Tibial artery (tissue), 4 donors: ENCODE measurements at places on chromosomes 12 and 14.
A peak's percentile ranks its signal among the peaks of the same experiment; 100 is the strongest.

DNA sequence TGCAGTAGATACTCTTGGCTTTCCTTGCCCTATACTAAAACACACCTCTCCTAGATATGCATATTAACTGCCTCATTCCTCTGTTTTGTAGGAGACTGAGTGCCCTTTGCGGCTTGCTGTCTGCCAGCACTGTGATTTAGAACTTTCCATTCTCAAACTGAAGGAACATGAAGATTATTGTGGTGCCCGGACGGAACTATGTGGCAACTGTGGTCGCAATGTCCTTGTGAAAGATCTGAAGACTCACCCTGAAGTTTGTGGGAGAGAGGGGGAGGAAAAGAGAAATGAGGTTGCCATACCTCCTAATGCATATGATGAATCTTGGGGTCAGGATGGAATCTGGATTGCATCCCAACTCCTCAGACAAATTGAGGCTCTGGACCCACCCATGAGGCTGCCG is 15.4 kb downstream of the TRAFD1 start:
- DNase-seq, result no peak

- no peak for DNase-seq
Measured at GRCh38 chr12:47088021-47088944, 8.5 kb upstream of the AMIGO2 start.

DNA sequence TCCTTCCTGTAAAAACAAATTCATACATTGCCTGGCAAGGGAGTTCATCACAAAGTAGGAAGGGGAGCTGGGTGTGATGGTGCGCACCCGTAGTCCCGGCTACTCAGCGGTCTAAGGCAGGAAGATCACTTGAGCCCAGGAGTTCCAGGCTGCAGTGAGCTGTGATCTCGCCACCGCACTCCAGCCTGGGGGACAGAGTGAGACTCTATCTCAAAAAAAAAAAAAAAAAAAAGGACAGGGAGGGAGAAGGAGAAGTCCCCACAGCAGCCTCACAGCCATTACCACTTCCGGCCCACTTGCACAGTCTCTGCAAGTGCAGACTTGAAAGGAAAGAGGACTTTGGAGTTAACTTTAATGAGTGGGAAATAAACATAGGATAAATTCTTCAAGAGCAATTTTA is 121.0 kb downstream of the FBXL14 start:
- DNase-seq, result no peak

- no peak for DNase-seq
Measured at GRCh38 chr12:76942267-76942666, 63.4 kb upstream of the CSRP2 start.

GRCh38 chr12:124442281-124442680 is 125.1 kb downstream of the NCOR2 start:
- DNase-seq, result peak; percentile 63

- no peak for DNase-seq
Measured at GRCh38 chr14:91693346-91693745, 38.5 kb downstream of the CATSPERB start.

- peak; percentile 66 for DNase-seq
Measured at GRCh38 chr14:105317546-105317945, 3.0 kb downstream of the PACS2 start.

- no peak for DNase-seq
Measured at GRCh38 chr12:118402251-118402650, 25.9 kb downstream of the SUDS3 start.

- DNase-seq, result no peak
Measured at GRCh38 chr14:40525314-40525713, 1081.4 kb upstream of the LRFN5 start.

DNA sequence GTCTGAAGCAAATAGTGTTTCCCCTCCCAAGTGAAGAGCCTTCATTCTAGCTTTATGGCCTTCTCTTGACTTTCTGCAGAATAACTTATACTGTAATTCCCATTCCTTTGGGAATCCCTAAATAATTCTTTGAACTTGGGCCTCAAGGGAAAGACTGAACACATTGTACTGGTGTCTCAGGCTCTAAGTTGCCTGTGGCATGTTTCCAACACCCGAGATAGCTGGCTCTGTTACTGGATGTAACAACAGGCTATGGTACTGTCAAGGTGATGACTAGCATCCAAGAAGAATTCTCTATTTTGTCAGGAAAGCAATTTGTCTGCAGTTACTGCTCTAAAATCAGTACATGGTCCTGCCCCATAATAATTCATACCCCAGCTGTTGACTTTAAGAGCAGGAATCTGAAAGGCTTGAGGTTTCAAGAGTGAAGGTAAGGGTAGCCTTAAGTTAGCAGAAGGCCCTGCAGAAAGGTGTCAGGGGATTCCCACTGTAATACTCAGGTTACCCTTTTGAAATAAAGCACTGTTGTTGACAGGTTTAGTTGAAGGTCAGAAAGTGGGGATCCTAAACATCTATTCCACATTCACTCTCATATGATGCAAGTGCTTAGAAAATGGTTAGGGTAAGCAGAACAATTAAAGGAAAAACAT is 5.2 kb downstream of the GPX2 start:
- DNase-seq, result no peak

DNA sequence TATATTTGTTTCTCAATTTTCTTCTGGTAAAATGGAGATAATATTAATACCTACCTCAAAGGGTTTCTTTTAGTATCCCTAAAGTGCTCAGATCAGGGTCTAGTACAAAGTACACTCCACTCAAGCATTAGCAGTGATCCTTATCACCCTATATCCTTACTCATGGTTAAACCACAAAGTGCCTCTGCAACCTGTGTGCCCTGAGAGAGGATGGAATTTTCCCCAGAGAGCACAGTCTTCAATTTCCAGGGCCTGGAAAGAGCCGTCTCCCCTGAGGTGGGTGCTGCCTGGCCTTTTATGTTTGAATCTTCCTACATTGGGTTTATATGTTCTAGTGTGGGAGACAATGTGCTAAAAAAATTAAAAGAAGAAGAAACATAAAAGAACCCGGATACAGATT is 183.1 kb upstream of the FBXO33 start:
- no peak for DNase-seq

- DNase-seq, result no peak
Measured at GRCh38 chr12:103785243-103786031, 55.6 kb downstream of the NT5DC3 start.

DNA sequence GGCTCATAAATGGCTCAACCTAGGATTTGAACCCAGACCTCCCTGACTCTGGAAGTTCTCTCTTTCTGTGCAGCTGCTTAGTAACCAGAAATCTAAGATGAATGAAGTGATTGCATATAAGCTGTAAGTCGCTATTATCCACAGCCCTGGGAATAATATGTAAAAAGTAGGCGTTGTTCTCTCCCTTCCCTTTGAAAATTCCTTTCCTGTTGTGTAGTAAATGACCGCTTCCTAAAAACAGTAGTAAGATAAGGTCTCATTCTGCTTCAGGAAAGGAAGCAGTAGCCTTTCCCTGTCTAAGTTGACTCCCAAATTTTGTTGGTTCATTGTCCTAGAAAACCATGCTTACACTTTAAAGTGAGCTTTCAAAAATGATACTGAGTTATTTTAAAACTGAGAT is 418.3 kb downstream of the EGLN3 start:
- DNase-seq, result no peak

GRCh38 chr12:92971859-92972524 is 42.9 kb upstream of the EEA1 start:
- no peak for DNase-seq

DNA sequence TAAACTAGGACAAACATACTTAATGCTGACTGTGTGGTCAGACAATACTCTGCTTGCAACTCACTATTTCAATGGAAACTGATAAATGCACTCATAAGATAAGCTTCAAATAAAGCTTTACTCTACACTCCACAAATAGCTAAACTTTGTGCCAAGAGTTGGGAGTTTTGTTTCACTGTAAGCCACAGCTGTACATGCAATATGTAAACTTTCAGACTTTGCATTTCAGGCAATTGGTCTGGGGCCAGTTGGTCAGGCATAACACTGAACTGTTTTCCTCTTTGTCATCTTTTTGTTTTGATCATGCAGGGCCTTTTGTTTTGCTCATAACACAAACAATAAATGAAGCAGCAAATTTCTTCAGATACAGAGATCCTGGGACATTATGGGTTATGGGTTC is 426.2 kb downstream of the IPO8 start:
- DNase-seq, result no peak

- DNase-seq, result no peak
Measured at GRCh38 chr14:89963288-89963978, 7.7 kb downstream of the TDP1 start.

GRCh38 chr12:128763395-128763794 is 60.4 kb downstream of the SLC15A4 start:
- no peak for DNase-seq

- DNase-seq, result no peak
Measured at GRCh38 chr14:89098254-89098653, 273.8 kb downstream of the TTC8 start.

GRCh38 chr14:96095581-96096476 is 56.7 kb downstream of the C14orf132 start:
- peak; percentile 65 for DNase-seq

DNA sequence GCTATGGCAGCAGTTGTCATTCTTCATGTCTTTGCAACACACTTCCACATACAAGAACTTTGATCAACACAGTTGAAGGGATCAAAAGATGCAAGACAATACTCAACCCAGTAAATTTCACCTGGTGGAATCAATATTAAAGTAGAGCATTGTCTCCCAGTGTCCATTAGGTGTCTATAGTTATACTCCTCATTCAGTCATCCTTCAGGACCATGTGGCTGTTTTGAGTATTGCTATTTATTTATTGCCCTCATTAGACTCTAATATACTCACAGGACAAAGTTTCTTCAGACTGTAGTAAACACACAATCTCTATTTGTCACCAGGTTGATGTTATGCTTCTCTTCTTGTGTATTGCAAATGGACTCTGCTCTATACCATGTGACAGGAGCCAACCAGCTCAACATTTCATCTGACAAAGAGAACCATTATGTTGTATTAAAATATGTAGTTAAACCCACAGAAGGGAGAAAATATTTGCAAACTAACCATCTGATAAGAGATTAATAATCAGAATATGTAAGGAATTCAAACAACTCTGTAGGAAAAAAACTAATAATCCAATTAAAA is 146.6 kb downstream of the TGFB3 start:
- DNase-seq, result no peak

DNA sequence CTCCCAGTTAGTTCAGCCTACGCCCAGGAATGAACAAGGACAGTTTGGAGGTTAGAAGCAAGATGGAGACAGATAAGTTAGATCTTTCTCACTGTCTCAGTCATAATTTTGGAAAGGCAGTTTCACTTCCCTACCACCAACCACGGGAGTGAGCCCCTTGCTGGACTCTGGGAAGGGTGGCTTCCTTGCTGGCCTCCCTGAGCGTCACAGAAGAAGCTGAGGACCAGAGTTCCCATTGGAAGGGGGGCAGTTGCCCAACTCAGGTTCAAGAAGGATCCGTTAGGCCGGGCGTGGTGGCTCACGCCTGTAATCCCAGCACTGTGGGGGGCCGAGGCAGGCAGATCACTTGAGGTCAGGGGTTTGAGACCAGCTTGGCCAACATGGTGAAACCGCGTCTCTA is 106.2 kb upstream of the MAX start:
- DNase-seq, result no peak

DNA sequence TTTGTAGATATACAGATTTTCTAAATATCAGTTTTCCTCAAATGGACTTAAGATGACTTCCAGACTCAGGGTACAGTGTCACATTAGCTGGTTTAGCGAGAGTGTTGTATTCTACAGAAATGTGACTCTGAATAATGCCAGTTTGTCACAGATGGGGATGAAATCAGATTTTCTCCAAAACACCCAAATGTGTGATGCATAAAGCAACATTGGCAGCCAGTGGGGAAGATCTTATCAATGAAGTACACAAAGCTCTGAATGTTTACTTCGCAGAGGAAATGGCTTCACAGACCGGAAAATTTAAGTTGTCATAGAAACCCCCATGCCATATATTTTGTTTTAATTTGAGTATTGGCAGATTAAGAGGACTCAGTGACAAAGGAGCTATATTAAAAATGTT is 29.9 kb downstream of the ANO4 start:
- no peak for DNase-seq

DNA sequence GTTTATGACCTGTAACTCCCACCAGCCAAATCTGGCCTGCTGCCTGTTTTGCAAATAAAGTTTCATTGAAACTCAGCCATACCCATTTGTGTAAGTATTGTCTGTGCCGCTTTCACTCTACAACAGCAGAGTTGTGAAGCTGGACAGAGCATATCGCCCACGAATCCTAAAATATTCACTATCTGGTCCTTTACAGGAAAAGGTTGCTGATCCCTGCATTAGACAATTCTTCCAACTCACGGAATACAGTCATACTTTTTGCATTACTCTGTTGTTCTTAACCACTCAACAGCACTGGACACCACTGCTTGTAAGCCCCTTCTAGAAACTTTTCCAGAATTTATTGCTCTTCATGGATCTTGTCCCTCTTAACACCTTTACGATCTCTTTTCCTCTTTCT is 435.4 kb downstream of the EGLN3 start:
- DNase-seq, result no peak

- no peak for DNase-seq
Measured at GRCh38 chr12:118850244-118850825, 131.0 kb upstream of the SRRM4 start.

DNA sequence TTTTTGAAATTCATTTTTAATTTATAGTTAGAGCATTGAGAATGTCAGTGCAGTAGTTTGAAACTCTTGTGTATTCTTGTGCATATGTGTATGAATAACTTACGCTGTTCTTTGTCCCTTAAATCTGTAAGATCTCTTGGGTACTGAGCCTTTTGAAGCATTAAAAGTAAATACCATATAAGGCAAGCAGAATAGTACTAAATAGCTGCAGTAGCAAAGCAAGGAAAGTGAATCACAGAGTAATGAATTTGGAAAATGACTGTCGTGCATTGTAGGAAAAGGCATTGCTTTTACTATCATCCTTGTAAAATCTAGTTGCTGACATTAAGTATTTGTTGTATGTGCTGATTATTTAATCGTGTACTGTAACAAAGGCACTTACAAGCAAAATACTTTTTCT is 12.1 kb downstream of the CNOT2 start:
- DNase-seq, result no peak

GRCh38 chr12:84497819-84498218 is 414.8 kb downstream of the SLC6A15 start:
- no peak for DNase-seq

DNA sequence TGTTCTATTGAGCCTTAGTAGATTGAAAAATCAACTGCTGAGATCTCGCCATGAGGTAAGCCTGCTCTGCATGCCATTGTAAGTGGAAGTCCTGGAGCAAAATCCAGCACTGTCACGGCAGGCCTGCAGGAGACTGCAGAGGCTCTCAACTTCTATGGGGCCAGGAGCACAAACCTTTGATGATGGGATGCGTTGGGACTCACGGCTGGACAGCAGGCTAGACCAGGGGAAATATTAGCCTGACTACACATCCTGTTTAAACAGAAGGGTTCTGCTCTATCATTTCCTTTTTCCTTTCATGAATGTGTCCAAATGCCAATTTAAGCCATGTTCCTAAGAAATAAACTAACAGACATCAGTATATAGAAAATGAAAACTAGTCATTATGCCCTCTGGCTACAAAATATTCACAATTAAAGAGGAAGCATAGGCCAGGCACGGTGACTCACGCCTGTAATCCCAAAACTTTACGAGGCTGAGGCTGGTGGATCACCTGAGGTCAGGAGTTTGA is 33.9 kb upstream of the RASSF8 start:
- no peak for DNase-seq

- DNase-seq, result no peak
Measured at GRCh38 chr14:32513571-32514009, 184.5 kb downstream of the AKAP6 start.

GRCh38 chr14:94775871-94776210 is 5.9 kb upstream of the GSC start:
- no peak for DNase-seq

- DNase-seq, result no peak
Measured at GRCh38 chr12:132352896-132353800, 23.8 kb upstream of the GALNT9 start.
